ENCODE measurements at places on chromosomes 1 and 21.

- no peak for DNase-seq
Observed at GRCh38 chr1:233503366-233503954, 110.4 kb upstream of the KCNK1 start.

GRCh38 chr21:45889961-45890360 is 91.6 kb upstream of the COL6A1 start:
- peak; percentile 84 for DNase-seq

- no peak for DNase-seq
Observed at GRCh38 chr1:196611873-196612272, 3.6 kb upstream of the KCNT2 start.

- DNase-seq: no peak
Observed at GRCh38 chr1:226496453-226497015, 52.0 kb upstream of the STUM start.

DNA sequence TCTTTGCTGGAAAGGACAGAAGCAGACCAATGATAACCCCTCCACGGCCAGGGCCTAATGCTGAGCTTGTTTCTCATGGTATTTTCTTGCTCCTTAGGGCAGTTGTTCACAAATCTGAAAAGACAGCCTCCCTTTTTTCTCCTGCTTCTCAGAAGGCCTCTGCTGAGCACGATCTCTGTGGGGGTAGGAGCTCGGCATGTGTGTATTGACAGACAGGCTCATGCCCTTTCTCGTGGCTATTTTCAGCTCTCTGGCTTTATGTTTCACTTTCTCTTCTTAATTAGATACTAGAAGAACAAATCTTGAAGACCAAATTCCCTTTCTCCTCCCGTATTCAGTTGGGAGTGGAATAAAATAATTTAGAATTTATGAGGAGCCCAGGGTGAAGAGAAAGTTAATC is 768 bp upstream of the RIIAD1 start:
- DNase-seq: no peak

DNA sequence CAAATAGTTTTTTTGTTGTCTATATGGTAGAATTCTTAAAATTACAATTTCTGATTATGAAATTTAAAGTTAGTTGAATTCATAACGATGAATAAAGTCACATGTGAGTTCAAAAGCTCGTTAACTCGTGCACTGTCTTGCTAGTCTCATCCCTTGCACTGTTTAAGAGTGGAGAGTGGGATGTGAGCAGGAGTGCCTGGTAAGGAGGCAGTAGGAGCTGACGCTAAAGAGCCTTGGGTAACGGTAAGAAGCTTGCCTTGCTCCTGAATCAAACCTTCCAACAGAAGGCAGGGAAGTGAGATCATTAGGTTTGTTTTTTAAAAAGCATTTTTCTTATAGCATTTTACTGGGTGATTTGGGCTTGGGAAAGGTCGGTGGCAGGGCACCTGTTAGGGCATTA is 2.3 kb upstream of the FASLG start:
- no peak for DNase-seq

GRCh38 chr1:167926486-167926997 is 9.9 kb upstream of the DCAF6 start:
- DNase-seq: no peak

- DNase-seq: no peak
Observed at GRCh38 chr1:244361764-244362473, 89.8 kb downstream of the ADSS2 start.

- DNase-seq: no peak
Observed at GRCh38 chr1:192277635-192278034, 39.2 kb upstream of the RGS21 start.

- DNase-seq: no peak
Observed at GRCh38 chr1:40372658-40373322, 737 bp upstream of the SMAP2 start.

- DNase-seq: no peak
Observed at GRCh38 chr1:29330089-29330488, 93.8 kb downstream of the PTPRU start.

GRCh38 chr1:10796029-10796944 is at the start of gene CASZ1:
CASZ1 (minus strand) TSS chr1:10796646; CDS start chr1:10693889, 102,757 bp downstream.
- peak; percentile 81 for DNase-seq

DNA sequence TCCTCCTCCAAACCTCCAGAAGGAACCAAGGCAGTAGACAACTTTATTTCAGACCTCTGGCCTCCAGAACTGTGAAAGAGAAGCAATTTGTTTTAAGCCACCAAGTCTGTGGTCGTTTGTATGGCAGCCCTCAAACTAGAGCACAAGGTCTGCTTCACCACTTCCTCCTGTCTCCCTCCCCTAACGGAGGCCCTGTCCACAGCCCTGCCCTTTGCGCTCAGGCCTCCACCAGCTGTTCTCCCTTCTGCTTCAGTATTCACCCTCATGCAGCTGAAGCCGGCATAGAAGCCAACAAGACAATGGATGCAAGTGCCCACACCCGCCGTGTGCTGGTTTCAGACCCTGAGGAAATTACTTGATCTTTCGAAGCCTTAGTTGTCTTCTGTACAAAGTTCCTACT is 364.1 kb downstream of the HHAT start:
- DNase-seq: no peak

DNA sequence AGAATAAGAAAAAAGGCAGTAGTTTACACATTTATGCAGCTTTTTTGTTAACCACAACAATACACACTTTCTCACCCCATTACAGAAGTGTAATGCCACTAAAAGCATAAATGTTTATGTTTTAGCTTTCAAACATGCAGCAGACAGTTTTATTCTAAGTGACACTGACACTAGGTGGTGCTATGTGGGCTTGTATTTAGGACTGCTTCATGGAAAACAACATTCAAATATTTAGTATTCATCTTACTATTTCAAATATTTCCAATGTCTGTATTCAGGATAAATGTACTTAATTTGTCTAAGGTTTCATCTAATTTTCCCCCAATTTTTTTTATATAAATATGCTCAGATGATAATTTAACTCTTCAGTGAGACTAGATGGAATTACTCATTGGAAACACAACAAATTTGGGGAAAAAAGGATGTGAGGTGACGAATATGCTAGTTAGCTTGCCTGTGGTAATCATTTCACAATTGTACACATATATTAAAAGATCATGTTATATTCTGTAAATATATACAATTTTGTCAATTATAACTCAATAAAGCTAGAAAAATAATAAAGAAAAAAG is 71.4 kb downstream of the USP1 start:
- no peak for DNase-seq

- DNase-seq: no peak
Observed at GRCh38 chr21:15848634-15849560, 119.1 kb downstream of the USP25 start.

- no peak for DNase-seq
Observed at GRCh38 chr1:74767490-74767889, 34.5 kb downstream of the TYW3 start.

GRCh38 chr1:17434601-17435000 is 4.9 kb downstream of the RCC2 start:
- DNase-seq: no peak

DNA sequence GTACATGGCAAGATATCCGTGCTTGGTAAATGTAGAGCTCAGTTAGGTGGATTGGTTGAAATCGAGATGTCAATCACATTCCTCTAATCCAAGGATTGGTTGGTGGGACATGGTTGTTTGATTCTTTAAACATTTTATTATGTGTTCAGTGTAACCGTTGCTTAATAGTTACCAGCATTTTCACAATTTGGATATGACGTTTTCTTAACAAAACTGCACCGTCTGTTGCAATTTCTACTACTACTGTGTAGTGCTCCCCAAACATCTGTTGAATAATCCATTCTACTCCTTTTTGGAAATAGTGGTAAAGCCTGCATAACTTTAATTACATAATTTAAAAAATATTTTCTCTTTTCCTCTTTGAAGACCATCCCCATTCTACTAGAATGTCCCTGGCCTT is 16.3 kb downstream of the OR2B11 start:
- no peak for DNase-seq

DNA sequence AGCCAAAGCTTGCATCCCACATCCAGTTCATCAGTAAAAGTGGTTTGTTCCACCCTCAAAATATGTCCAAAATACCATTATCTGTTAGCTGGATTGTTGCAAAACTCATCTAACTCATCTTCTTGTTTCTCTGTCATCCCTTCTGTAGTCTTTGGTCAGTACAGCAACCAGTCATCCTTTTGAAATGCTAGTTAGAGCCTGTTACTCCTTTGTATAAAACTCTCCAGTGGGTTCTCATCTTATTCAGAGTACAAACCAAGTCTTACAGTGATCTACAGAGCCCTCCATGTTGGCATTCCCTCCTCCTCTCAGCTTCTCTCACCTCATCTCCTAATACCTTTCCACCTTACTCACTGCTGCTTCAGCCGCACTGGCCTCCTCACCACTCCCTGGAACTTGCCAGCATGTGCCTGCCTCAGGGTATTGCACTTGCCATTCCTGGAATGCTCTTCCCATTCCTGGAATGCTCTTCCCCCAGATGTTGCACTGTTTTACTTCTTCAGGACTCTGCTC is 70.6 kb downstream of the LAMC1 start:
- no peak for DNase-seq

GRCh38 chr21:36732217-36732616 is 33.3 kb downstream of the SIM2 start:
- no peak for DNase-seq

DNA sequence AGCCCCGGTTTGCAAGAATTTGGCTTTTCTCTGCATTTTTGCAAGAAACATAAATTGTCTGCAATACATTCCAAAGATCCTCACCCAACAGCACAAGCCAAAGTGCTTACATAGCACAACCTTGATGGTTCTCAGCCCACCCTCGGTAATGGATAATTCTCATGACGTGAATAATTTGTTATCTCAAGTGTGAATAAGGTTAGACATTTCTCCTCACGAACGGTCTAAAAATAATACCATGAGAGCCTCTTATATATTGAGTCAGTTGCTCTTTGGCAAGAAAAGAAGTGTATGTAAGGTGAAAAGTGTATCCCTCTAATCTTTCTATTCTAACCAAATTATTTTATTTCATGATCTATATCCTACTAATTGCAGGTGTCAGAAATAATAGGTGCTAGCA is 33.3 kb downstream of the KRTAP19-8 start:
- DNase-seq: no peak

DNA sequence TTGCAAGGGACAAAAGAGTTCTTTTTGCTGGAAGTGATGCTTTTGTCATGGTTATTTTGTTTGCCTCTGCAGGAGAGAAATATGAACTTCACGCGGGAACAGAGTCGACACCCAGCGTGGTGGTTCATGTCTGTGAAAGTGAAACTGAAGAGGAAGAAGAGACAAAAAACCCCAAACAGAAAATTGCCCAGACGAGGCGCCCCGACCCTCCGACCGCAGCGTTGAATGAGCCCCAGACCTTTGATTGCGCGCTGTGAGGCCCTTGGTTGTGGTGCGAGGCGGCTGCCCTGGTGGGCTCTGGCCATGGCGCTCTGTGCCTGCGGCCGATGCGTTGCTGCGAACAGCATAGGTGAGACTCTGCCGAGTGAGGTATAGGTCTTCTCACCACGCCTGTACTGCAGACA is 20.9 kb upstream of the NCMAP start:
- no peak for DNase-seq

- DNase-seq: no peak
Observed at GRCh38 chr1:45230537-45230936, 24.1 kb upstream of the ZSWIM5 start.

- DNase-seq: no peak
Observed at GRCh38 chr1:119674111-119674526, 26.1 kb upstream of the ZNF697 start.

DNA sequence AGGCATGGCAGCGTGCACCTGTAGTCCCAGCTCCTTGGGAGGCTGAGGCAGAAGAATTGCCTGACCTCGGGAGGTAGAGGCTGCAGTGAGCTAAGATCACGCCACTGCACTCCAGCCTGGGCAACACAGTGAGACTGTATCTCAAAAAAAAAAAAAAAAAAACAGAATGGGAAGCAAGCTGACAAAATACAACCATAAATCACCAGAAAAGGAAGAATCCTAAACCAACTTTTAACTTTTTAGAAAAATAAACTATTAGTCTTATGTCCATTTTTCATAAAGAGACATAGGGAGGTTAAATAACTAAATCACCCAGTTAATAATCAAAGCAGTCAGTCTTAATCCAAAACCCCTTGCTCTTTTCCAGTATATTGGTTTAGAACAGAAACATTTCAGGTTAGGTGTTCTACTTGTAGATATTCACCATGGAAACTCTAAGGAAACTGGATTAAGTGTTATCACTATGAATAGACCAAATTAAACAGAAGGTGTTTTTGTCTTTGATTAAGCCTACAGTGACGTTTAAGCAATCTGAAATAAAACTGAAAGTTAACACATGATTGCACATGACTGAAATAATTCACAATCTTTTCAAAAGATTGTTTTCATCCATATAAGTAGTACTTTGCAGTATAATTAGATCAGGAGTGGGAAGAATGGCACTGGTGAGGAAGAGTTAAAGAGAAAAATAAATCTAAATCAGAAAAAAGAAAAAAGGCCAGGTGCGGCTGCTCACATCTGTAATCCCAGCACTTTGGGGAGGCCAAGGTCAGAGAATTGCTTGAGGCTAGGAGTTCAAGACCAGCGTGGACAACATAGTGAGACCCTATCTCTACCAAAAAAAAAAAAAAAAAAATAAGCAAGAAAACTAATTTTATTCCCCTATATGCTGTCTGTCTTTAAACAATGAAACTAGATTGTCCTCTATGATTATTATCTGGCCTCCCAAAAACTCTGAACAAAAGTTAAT is 9.6 kb downstream of the CDC42BPA start:
- no peak for DNase-seq

- no peak for DNase-seq
Observed at GRCh38 chr1:79711001-79711431, 704.5 kb upstream of the ADGRL4 start.

DNA sequence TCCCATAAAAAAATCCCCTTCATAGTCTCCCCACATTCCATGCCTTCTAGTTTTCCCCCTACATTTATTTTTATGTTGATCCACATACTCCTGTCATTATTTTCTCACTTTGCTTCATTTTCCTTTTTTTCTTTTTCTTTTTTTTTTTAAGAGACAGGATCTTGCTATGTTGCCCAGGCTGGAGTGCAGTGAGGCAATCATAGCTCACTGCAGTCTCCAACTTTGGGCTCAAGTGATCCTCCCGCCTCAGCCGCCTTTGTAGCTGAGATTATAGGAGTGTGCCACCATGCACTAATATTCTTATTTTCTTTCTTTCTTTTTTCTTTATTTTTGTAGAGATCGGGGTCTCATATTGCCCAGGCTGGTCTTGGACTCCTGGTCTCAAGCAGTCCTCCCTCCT is 7.8 kb downstream of the RNF2 start:
- DNase-seq: no peak

GRCh38 chr1:23558872-23559135 is 497 bp downstream of the ID3 start:
- DNase-seq: no peak

DNA sequence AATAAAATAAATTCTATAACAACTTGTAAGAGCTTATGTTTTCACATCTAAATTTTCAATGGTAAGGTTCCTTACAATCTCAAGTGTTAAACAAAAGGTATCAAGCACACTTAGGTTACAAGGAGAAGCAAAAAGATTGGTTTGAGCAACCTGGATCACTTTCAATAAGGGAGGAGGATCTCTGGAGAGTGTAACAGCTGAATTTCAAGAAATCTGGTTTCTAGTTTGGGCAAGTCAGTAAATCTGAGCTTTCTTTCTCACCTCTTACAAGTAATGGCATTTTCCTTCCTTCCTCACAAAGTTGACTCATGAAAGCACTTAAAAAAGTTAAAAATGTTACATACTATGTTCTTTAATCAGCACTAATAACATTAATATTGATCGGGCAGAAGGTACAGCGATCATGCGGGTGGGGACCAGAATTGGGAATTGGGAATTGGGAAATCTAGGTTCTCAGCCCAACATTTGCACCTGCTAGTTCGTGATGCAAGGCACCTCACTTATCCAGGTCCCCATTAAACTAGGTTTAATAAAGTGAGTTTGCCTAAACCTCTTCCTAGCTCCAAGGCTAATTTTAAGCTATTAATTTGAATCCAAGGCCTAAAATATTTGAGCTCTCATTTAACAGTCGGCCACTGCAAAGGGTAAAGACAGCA is 3.1 kb downstream of the NUCKS1 start:
- DNase-seq: no peak
